NCI-H187 (cell line): ENCODE measurements at places on chromosomes 12 and 14.

- no peak for DNase-seq
These were observed 25.3 kb downstream of the PHLDA1 start for GRCh38 chr12:76006028-76006925.

- no peak for DNase-seq
These were observed 117.4 kb upstream of the VASH1 start for GRCh38 chr14:76643887-76644286.

GRCh38 chr12:113459981-113460380 is 11.7 kb downstream of the LHX5 start:
- no peak for DNase-seq

- DNase-seq, result no peak
These were observed 43.4 kb upstream of the ATF1 start for GRCh38 chr12:50720501-50720900.

DNA sequence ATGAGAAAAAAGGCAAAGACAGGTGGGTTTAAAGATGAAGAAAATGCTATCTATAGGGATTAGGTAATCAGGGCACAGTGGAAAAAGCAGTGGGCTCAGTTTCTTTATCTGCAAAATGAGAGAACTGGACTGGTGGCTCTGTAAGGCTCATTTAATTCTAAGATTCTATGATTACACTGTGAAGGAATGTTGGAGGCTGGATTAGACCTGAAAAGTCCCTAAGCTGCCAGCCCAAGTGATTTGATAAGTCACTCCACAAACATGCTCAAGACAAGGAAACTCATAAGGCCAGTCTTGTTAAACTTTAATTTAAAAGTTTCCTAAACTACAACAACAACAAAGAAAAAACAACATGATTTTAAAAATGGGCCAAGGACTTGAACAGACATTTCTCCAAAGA is 75.1 kb downstream of the DCAF5 start:
- DNase-seq, result no peak

DNA sequence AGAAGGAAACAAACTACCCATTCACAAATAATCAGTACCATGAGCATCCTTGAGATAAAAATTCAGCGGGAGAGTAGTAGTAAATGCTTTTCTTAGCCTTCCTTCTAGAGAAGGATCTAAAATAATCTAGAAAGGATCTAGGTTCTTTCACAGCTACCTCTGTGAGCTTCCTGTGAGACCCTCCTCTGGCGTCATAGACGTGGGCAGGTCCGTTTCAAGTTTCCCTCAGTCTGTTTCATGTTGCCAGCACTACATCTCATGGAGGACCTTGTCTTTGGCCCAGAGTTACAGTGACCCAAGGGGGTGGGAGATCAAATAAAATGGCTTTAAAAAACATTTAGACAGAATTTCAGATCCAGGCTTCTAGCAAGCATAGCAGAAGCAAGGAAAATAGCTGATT is 13.6 kb downstream of the DAAM1 start:
- DNase-seq, result no peak

DNA sequence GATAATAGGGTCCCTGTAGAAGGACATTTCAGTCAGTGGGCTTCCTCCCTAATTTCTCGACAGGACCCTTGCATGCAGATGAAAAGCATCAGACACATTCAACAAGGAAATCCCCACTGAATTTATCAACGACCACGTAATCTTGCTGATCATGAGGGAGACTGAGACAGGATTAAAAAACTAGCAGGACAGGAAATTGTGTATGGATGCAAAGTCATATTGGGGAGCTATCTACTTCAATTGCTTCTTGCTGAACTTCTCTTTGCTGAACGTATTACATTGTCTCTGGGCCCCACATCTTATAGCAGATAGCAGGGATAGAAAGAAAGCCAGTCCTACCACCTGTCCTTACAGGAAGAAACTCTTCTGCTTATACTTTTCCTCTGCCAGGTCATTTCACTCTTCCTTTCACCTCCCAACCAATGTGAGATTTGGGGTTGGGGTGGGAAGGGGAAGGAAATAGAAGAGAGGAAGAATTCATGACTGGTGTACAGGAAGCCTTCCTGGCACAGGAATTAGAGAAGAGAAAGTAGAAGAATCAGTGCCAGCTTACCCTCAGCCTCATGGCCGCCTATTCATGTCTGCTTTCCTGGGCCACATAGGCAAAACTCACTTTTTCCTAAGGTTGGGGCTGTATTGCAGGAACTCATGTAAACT is 333.3 kb downstream of the ZFP36L1 start:
- no peak for DNase-seq

DNA sequence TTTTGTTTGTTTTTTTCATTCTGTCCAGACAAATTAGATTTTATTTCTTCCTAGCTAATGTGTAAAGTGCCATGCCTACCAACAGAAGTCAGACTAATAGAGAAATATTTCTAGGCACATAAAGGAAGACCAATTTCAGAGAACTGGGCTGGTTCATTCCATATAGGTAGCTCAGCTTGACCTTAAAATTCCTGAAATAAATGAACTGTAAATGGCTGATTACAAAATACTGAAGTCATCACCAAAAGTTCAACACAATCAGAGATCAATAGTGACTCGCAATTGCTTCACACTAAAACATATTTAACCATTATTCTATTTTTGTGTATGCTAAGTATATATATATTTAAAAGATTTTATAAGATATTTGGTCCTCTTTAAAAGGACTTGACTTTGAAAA is 34.2 kb downstream of the PTPRB start:
- no peak for DNase-seq

GRCh38 chr12:121751034-121751433 is 38.5 kb downstream of the TMEM120B start:
- no peak for DNase-seq

- DNase-seq, result no peak
These were observed 720.9 kb upstream of the TBX3 start for GRCh38 chr12:115404761-115405470.

DNA sequence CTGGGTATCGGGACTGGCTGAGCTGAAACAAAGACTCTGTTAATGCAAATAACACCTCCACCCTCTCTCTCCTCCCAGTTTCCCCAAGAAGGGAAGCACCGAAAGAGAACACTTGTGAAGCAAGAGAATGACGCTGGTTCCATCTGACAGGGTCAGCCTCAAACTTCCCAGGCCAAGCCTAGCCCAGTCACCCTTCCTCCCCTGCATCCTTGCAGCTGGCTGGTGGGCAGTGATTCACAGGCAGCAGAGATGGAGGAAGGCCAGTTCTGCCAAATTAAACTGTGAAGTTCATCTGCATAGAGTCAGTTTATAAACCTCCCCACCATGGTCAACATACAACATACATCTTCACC is 2.8 kb downstream of the LRRC74A start:
- no peak for DNase-seq

DNA sequence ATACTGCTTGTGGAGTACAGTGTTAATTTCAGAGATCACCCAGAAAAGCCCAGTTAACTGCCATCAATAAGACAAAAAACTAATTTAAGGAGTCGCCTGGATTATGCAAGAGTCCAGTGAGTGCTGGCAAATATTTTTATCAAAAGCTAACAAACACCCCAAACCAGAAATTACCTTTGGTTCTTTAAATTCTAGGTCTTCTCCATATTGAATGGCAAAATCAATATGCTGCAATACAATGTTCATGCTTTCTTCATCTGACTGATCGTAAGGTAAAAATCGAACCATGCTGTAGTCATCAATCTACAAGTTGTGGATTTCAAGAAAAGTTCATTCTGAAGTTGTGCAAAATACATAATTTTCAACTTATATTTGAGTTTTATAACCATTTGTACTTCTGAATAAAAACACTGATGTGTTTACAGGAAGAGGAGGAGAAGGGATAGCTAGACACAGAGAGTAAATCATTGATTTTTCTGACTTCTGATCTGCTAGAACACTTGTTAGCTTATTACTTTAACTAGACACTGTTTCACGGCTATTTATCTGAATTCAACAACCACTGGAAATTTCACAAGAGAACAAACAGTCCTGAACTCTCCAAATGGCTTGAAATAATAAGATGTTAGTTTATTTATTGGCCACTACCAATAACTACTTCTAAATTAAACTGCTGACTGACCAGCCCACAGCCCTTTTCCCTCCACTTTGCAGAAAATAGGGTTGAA is 3.6 kb upstream of the ARPC3 start:
- DNase-seq, result no peak

DNA sequence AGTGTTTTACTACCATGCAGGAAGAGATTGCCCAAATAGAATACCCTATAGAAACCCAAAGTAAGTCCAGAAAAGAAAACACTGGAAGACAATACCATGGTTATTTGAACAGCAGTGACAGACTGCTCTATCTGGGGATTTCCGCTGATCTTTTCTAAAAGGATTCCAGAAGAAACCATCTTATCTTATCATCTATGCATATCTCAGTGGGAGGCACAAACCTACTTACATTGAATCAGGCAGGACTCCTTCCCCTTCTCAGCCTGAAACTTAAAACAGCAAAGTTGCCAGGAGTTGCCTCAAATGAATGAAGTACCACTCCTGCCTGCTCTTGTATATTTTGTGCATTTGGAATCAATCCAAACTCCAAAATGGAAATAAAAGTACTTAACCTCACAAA is 56.7 kb upstream of the NR2C1 start:
- no peak for DNase-seq

DNA sequence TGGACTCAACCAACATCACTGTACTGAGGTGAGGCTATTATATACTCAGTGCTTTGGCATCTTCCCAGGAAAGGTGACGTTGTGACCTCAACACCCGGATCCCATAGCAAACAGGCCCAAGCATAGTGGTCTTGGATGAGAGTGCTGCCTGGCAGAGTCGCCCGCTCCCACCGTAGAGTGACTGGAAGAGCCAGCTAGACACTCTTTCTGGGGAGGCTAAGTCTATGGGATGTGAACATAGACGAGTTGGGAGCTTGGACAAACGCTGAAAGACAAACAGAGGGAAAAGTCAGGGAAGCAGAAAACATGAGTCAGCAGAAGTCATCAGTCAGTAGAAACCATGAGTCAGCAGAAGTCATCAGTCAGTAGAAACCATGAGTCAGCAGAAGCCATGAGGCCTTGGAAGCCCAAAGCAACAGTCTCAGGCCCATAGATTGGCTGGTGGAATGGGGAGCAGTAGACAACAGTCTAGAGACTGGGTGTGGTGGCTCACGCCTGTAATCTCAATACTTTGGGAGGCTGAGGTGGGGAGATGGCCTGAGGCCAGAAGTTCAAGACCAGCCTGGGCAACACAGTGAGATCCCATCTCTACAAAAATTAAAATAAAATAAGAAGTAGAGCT is 66.4 kb upstream of the MAP1LC3B2 start:
- no peak for DNase-seq

DNA sequence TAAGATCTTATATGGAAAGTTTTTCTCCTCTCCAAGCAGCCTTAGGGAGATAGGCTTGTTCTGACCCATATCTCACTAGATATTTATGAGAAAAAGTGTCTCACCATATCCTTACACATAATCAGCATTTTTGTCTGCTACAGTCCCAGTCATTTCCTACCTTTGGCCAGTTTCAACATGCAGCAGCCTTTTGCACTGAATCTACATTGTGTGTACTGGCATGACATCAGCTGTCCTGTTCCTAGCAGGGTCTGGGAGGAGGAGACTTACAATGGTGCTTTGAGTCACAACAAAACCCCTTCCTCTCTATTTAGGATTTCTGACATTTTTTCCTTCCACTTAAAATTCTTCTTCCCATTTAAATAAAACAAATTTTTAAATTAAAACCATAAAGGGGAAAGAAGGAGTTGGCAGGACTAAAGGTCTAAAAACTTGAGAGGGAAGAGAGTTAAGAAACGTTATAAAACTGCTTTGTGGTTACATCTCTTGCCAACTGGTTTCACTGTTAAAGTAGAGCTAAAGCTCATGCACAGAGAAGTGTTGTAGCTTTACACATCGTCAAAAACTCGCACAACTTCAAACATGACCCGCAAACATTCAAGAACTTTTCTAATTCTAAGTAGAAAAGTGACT is 53.3 kb upstream of the CERS5 start:
- no peak for DNase-seq

DNA sequence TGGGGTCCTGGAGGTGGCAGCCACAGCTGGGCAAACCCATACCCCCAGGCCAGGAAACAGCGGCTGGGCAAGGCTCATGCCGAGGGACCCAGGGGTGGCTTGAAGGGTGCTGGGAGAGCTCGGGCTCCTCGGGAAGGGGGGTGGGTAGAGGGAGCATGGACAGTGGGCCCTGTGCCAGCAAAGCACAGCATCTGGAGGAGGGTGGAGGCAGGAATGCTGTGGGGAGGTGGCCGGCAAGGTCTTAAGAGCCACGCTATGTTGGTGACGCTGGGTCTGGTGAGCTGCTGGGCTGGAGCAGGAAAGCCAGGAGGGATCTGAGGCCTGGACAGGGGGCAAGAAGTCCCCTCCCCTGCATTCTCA is 48.2 kb upstream of the DLK1 start:
- DNase-seq, result no peak

DNA sequence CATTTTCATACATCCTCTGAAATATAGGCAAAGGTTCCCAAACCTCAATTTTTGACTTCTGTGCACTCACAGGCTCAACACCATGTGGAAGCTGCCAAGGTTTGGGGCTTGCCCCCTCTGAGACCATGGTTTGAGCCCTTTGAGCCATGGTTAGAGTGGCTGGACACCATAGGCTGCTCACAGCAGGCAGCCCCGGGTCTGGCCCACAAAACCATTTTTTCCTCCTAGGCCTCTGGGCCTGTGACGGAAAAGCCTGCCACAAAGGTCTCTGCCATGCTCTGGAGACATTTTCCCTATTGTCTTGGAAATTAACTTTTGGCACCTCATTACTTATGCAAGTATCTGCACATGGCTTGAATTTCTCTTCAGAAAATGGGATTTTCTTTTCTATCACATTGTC is 1113.2 kb upstream of the ATXN7L3B start:
- no peak for DNase-seq

DNA sequence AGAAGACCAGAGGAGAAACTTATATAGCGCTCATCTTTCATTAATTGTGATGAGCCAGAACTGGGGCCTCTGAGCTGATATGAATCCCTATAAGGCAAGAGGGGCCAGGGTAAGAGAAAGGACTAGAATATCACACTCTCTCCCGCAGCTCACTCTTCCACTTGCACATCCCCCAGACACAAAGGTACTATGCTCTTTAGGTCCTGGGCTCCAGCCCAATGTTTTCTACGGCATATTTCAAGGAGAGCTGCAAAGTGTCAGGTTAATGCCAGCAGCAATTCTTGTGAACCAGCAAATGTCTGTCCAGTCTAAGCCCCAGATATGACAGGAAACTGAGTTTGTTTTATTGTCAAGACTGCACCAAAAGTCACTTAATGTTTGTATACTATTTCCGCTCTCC is 29.4 kb downstream of the PPP2R5E start:
- no peak for DNase-seq

- no peak for DNase-seq
These were observed 57.8 kb upstream of the FSCB start for GRCh38 chr14:44564908-44565307.

DNA sequence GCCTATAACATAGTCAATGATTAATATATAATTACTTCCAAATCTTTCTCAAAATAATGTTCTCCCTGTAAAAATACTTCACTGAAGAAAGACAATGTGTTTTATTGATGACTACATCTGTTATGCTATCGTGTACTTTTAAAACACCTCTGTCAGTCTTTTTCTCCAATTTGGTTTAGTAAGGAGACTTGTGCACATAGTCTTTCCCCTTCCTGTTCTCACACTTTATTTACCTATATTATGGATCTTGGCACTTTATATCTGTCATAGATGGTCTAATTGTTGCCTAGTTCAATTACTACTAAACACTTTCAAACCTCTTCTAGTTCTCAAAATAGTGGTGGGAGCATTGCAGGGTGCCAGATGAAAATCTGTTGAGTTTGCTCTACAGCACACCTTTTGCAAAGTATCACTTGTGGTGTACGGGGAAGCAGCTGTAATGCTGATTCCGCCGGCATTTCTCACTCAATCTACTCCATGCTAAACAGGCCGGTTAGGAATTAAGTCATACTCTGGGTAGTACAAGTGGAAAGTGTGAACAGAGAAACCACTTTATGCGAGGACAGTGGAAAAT is 1.1 kb upstream of the INSM2 start:
- DNase-seq, result no peak
